ENCODE measurements at places on chromosomes 6 and 20. TPM values are rescaled to one million over a fixed set of nuclear protein-coding genes. Genes with fewer than 3 reads are reported as not detected.

Gene MOXD1
- polyA plus RNA-seq: 2.9 TPM

Gene KHDC1L
- polyA plus RNA-seq: not detected

GRCh38 chr6:53128842-53129241, 19.8 kb downstream of the GCM1 start:
- no peak for DNase-seq

DNA sequence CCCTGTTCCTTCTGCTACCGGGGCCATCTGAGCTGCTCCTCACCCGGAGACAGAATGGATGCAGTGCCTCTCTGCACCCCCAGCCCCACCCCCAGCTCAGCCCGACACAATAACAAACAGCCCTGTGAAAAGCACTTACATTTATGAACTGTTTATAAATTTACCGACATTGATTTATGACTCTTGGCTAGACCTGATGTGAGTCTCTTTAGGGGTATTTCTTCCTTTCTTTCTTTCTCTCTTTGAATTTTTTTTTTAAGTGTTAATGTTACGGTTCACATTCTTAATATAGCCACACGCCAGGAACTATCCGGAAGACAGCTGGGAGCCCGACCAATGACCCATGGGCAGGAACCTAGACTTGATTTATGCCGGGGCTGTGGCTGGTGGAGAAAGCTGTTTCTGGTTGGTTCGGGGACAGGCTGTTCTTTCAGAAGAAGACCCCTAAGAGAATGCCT, 266.3 kb downstream of the CDC5L start:
- DNase-seq: no peak

Gene HUS1B
- polyA plus RNA-seq: 0.42 TPM

Measured in spleen (tissue), 13 donors.